Lung (tissue), 17 donors: ENCODE measurements at places on chromosomes 4 and X. TPM values are rescaled to one million over a fixed set of nuclear protein-coding genes. Genes with fewer than 3 reads are reported as not detected.

ARL9 gene
- 0.13 TPM for polyA plus RNA-seq

CRMP1 gene
- 6.6 TPM for polyA plus RNA-seq

SH3TC1 gene
- polyA plus RNA-seq, result 34.5 TPM

VCX3A gene
- polyA plus RNA-seq, result 0.08 TPM

SHROOM4 gene
- 9.8 TPM for polyA plus RNA-seq

F8A3 gene
- 3.2 TPM for polyA plus RNA-seq

DNA sequence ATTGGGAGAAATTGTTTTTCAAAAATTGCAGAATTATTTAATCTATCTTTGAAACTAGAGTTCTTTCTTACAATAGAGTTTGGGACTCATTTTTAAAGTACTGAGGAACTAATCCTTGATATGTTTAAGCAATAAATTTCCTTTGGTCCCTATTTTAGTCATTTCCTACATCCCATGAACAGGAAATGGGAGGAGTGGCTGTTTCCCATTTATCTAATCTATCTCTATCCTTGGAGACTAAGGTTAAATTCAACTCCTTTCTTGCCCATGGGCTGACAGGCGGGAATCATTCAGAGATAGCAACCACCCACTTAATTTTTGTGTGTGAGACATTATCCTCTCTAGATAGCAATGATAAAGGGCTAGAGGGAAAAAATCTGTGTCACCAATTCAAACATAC lies 131.6 kb upstream of the EMCN start:
- DNase-seq, result no peak

- DNase-seq, result peak; percentile 72
Measured at GRCh38 chr4:38663090-38663800, 754 bp upstream of the KLF3 start.

DNA sequence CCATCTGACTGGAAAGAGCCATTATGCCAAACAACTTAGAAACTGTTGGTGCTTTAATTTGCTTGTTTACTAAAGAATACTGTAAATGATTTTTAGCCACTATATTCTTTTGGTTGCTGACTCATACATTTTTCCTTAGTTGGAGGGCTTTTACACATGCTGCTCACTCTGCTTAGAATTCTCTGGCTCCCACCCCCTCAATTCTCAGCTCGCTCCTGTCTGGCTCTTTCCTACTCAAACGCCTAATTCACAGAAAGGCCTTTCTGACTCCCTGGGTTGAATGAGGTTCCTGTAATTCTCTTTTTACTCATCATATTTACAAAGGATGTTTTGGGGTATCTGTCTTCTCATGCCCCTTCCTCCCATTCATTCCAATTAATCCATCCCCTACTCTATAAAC lies 26.1 kb upstream of the PARM1 start:
- no peak for DNase-seq

GRCh38 chr4:169269916-169270809 lies 593 bp downstream of the SH3RF1 start:
- peak; percentile 70 for DNase-seq

DNA sequence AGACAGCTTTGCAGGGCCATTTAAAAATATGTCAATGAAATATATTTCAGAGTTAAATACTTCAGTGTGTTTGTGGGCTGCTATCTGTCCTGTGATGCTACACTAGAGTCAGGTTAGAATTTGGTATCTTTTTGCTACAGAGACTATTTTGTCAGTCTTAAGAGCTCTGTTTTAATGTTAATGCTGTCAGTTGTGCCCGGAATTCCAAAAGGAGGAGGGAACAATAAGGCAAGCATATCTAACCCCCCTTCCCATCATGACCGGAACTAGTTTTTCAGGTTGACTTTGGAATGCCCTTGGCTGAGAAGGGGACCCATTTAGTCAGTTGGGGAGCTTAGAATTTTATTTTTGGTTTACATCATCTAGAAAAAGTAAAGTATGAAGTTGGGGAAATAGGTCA lies 34.9 kb upstream of the SLC25A4 start:
- no peak for DNase-seq

GRCh38 chr4:8438743-8439142 lies 1.8 kb downstream of the ACOX3 start:
- DNase-seq, result no peak

DNA sequence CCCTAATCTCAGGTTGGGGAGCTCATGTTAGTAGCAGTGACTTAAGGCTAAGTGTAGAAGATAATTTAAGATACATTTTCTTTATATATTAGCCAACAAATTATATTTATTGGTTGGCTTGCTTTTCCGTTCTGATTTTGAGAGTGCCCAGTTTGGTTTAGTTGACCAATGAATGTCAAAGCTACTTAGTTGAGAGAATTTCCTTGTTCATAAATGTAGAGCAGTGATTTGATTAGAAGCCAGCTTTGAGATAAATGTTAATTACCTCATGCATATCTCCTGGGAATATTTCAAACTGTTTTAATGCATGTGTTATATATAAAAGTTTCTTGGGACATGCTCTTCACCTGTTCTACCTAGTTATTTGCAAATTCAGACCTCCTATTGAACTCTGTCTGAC lies 44.3 kb downstream of the SPATA18 start:
- DNase-seq, result no peak

- no peak for DNase-seq
Measured at GRCh38 chr4:119238068-119238722, 25.7 kb downstream of the USP53 start.

DNA sequence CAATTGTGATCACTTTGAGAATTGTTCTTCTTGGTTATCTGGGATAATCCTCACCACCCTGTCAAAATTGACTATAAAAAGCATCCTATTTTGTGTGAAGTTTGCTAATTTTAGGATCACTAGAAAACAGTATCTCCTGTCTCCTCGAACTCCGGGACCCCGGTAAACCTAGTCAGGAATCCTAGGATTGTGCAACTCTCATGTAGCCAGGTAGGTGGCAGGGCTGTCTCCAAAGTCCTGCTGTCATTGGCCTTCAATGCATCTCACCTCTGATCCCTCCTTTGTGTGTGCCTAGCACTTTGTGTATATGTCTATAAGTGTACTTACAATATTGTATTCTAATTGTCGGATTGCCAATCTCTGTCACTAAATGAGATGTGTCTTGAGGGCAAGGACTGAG lies 1564.8 kb downstream of the RPA4 start:
- DNase-seq, result no peak

DNA sequence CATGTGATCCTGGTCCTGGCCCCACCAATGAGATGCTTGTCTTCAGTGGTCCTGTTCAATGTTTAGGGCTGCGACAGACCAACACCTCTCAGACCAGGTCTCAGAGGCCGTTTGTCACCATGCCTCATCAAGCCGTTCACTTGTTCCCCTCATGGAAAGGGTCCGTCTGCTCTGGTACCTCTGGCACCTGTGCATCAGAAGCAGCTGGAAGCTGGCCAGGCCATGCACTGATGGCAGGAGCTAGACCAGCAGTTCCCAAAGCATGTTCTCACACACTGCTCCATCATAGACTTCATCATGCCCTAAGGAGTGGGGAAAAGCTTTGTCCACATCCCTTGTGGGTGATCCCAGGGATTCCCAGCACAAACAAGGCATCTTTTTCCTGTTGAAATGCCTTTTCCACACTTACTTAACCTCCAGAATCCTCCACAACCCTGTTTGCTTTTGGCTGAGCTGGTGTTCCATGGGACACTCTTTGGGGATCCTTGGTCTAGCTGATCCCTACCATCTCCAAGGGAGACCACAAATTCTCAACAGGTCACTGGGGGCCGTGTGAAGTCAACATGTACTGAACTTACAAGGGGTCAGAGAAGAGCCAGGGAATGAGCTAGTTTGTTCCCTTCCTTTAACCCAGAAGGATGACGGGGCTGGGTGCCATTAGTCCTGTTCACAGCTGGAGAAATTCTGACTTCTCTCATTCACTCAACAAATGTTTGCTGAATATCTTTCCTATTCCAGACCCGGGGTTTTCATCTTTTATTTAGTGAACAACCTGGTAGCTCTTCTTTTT lies 21.8 kb downstream of the SH3TC1 start:
- no peak for DNase-seq

DNA sequence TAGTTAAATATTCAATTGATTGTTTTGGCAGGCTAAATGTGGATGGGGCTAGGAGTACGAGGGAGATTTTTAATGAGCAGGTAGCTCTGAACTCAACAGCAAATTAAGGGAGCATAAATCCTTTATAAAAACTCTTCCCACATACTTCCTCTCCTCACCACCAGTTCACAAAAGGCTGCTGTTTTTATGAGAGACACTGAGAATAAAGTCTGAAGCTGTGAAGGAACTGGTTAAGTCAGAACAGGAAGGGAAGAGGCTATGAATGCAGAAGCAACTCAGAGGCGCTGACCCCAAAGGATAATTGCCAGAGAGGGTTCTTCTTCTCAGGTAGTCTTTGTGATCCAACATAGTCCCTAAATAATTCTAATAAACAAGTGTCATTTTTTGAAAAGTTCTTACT lies 406.1 kb downstream of the GPM6A start:
- no peak for DNase-seq

DNA sequence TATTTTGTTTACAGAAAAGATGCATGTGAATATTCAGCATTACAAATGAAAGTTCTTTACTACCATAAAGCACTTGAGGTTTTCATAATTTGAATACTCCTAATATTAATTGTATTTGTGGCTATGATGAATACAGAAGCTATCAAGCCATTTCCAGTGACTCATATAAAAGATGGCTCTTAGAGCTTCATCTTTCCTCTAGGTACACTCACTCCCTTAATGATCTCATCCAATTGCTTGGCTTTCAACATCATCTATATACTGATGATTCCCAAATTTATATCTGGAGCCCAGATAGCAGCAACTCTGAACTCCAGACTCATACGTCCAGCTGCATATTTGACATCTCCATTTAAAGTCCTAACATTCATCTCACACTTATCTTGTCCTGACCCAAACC lies 183.4 kb upstream of the FAM241A start:
- no peak for DNase-seq

DNA sequence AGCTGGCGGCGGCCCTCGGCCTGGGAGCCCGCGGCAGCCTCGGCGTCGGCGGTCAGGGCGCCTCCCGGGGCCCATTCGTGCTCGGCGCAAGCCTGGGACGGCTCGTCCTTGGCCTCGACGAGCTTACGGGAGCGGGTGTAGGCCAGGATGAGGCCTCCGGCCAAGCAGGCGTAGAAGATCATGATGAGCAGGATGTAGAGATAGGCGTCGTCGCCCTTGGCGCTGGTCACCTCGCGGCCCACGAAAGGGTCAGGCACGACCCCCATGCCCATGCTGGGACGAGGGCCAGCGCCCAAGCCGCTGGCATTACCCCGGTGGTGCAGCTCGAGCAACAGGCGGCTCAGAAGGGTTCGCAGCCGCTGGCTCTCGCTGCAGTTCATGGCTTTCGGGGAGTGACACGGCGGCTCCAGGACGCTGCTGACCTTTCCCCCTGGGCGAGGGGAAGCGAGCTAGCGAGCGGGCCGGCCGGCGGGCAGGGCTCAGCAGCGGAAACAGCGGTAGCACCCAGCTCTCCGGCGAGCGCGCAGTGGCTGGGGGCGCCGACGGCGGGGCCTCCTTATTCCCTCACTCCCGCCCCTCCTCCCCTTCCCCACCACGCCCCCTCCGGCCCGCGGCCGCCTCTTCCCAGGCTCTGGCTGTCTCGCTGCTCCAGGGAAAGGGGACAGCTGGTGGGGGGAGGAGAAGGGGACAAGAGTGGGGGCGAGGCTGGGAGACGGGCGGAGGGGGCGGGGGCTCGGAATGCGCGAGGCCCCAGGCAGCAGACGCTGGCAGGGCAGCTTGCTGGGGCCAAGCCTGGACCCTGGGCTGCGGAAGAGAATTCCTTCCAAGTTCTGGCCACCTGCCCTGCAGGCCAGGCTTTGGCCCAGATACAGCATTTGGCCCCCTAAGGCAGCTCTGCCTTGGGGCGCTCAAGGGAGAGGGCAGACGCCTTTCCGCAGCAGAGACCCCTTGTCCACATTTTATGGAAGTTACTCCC lies at the start of gene KCNE5:
Gene KCNE5, minus strand, starts transcription at position 532 of the 976 bp plus-strand sequence. Its CDS starts 152 bp downstream, at position 380.
- peak; percentile 84 for DNase-seq

- no peak for DNase-seq
Measured at GRCh38 chr4:169846396-169846795, 88.7 kb upstream of the HPF1 start.

DNA sequence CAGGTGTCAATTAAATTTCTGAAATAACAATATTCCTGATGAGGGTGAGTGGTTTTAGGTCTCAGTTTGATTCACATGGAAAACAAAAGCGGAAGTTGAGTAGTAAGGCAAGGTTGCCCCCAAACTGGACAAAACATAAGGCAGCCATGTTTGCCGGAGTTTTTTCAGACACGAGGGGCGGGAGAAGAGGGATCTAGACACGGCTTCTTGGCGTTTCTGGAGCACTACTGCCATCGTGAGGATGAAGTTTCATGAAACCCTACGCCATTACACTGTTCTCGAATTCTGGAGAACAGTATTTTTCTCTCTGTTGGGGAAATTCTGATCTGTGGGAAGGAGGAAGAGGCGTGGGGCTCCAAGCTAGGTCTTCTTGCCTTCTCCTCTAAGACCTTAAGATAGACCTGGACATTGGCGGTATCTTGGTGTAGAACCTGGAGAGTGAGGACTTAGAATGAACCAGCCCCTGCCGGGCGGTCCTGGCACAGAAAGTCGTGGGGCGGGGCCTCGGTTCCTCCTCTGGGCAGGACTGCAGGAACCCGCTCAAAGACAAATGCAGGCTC lies 160.3 kb downstream of the OR13H1 start:
- DNase-seq, result peak; percentile 94

DNA sequence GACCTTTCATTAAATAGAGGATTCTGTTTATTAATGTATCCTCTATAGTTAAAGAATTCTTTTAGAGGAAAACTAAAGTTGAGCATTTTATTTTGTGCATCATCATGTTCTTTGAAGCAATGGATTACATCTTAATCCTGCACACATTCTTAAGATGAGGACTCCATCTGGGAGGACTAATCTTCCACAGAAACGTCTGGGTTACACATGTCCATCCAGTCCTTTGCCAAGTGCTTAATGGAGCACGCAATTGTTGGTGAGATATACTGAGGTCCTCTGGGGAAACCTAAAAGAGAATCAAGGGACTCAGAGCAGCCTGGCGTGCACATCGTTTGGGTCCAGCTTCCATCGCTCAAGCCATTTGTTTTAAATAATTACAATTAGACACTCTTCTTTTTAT lies 115.1 kb upstream of the SFRP2 start:
- no peak for DNase-seq

- DNase-seq, result peak; percentile 61
Measured at GRCh38 chrX:13158911-13159310, 114.5 kb upstream of the FAM9C start.

GRCh38 chrX:152445926-152446325 lies 5.2 kb downstream of the GABRA3 start:
- DNase-seq, result no peak

DNA sequence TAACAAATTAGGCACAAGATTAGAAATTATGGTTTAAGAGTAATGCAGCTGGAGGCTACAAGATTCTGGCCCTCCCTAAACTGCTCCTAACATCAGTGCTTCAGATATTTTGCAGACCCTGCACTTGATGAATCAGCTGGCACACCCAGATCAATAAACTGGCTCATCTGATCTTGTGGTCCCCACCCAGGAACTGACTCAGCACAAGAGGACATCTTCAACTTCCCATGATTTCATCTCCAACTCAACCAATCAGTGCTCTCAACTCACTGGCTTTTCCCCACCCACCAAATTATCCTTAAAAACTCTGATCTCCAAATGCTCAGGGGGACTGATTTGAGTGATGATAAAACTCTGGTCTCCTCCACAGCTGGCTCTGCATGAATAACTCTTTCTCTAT lies 21.7 kb upstream of the TMEM33 start:
- DNase-seq, result no peak

- no peak for DNase-seq
Measured at GRCh38 chr4:28378109-28378830, 1517.6 kb downstream of the STIM2 start.
